ENCODE measurements at places on chromosomes 5 and 9.
A peak's percentile ranks its signal among the peaks of the same experiment; 100 is the strongest.

GRCh38 chr5:10648806-10649665 lies 85.2 kb downstream of the ANKRD33B start:
- DNase-seq, result no peak

DNA sequence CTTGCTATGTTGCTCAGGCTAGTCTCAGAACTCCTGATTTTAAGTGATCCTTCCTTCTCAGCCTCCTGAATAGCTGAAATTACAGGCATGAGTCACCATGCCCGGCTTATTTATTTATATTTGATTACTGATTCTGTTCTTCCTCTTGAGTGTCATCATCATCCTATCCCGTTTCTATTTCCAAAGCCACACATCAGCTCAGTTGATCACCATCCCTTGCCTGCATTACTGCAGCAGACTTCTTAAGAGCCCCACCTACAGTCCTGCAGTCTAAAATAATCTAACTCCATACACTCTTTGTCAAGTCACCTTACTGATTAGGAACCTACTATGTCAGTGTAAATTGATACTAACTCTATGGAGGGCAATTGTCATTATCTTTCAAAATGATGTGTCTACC lies 138.9 kb upstream of the RAI14 start:
- no peak for DNase-seq

GRCh38 chr9:5553211-5553610 lies 42.9 kb downstream of the PDCD1LG2 start:
- DNase-seq, result no peak

- no peak for DNase-seq
Observed at GRCh38 chr9:127283917-127284497, 19.4 kb downstream of the GARNL3 start.

GRCh38 chr5:103375350-103375749 lies 116.8 kb downstream of the MACIR start:
- DNase-seq, result no peak

DNA sequence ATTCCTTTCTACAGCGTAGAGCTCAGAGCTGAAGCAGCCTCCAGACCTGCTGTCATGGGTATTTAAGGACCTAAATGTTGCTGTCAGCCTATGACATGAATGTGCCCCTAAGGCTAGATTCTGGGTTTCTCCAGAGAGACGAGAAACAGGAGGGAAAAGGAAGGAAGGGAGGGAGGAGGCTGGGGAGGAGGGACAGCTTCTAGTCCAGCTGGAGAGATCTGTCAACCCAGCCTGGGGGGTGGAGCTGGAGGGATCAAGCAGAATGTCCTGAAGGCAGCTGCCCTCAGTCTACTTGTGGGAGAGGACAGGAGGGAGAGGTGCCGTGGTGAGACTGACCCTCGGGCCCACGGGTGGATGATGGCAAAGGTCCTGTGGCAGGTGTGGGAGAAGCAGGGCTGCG lies 1.1 kb upstream of the DBH start:
- no peak for DNase-seq

DNA sequence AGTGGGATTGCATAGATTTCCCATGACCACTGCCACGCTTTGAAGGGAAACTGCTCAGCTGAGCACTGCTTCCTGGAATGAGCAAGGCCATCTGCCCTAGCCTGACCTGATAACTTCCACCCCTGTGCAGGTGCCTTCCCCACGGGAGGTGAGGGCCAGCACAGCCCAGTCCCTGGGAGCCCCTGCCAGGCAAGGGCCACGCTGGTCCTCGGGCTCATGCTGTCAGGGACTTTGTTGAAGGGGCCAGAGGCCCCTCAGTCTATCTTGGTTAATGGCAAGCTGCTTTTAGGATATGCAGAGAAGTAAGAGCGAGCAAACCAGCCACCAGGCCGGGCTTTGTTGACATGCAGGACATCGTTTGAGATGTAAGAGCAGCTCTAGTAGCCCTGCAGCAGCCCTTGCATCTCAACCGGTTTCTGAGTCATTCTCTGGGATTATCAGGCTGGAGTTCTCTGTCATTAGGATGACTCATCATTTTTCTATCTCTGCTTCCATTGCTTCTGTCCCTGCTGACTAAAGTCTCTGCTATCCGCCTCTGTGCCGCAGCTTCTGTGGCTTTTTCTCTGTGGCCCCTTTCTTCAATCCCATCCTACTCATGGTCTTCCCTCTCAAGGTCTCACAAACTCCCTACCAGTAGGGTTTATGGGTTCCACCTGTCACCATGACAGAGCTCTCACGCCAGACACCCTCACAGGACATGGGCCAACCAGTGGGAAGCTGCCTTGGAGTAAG lies 30.6 kb upstream of the IQGAP2 start:
- DNase-seq, result peak; percentile 82

GRCh38 chr5:72552041-72552557 lies 44.9 kb upstream of the ZNF366 start:
- peak; percentile 91 for DNase-seq

DNA sequence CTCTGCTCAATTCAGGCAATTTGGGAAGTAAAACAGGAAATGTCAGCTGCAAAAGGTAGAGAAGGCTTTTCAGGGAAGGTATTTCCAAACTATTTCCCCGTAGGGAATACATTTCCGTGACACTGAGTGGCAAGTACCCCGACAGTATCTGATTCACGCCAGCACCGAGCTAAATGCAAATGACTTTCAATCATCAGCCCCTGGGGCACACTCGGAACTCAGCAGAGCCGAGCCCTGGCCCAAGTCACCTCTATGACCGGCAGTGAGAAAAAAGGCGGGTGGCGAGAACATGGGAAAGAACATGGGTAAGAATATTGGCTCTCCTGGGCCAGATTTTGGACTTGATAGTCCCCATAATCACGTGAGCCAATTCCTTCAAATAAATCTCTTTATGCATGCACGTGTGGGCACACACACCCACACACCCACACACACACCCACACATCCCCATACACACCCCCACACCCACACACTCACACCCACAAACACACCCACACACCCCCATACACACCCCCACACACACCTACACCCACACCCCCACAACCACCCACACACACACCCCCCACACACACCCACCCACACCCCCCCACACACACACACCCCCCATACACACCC lies 43.0 kb downstream of the COL23A1 start:
- DNase-seq, result no peak

GRCh38 chr5:118548761-118549720 lies 439.3 kb downstream of the DTWD2 start:
- no peak for DNase-seq

GRCh38 chr9:96344458-96345180 lies 38.9 kb downstream of the SLC35D2 start:
- DNase-seq, result peak; percentile 80
